Pulmonary artery endothelial cell (primary cell): ENCODE measurements at places on chromosomes 2 and 18. TPM values are rescaled to one million over a fixed set of nuclear protein-coding genes. Genes with fewer than 3 reads are reported as not detected.

Gene GRHL1
- 0.53 and 1.2 TPM in 2 replicates for total RNA-seq

Gene TPO
- not detected in 2 replicates for total RNA-seq

Gene MAIP1
- total RNA-seq, result 27.1 and 30.3 TPM in 2 replicates

Gene AMER3
- total RNA-seq, result not detected in 2 replicates

Gene ASXL3
- 0.07 and 0.18 TPM in 2 replicates for total RNA-seq

Gene KYNU
- 0.07 and 0.11 TPM in 2 replicates for total RNA-seq

Gene CCDC85A
- 16.2 and 29.1 TPM in 2 replicates for total RNA-seq

Gene EVX2
- total RNA-seq, result not detected in 2 replicates

Gene CFAP53
- 0.13 and 0.18 TPM in 2 replicates for total RNA-seq

Gene FOXI3
- total RNA-seq, result not detected in 2 replicates

Gene MROH2A
- not detected in 2 replicates for total RNA-seq

Gene RAMP1
- not detected in 2 replicates for total RNA-seq

Gene UGT1A3
- not detected in 2 replicates for total RNA-seq

Gene NMUR1
- total RNA-seq, result not detected in 2 replicates

Gene LOXHD1
- not detected in 2 replicates for total RNA-seq

Gene ZC3H6
- 1.8 and 2.7 TPM in 2 replicates for total RNA-seq

Gene MC4R
- total RNA-seq, result not detected in 2 replicates

Gene GKN2
- not detected in 2 replicates for total RNA-seq

Gene MOGAT1
- not detected in 2 replicates for total RNA-seq

Gene DPP4
- total RNA-seq, result 6.0 and 9.2 TPM in 2 replicates

Gene RRM2
- 58.2 and 88.6 TPM in 2 replicates for total RNA-seq

Gene KLHL14
- not detected in 2 replicates for total RNA-seq

Gene LYG2
- total RNA-seq, result not detected in 2 replicates

Gene PPP1R1C
- 0.07 TPM in 1 of 2 replicates, not detected in the other for total RNA-seq

Gene GALNT5
- total RNA-seq, result under 0.01 TPM in 1 of 2 replicates, not detected in the other

Gene EMILIN1
- 13.8 and 21.6 TPM in 2 replicates for total RNA-seq

Gene TFPI
- total RNA-seq, result 243 and 305 TPM in 2 replicates

Gene RAX
- not detected in 2 replicates for total RNA-seq

Gene TNFRSF11A
- 3.3 and 3.5 TPM in 2 replicates for total RNA-seq

Gene SERPINB7
- not detected in 2 replicates for total RNA-seq
